Smooth muscle cell of the brain vasculature (primary cell): ENCODE measurements at places on chromosomes 2 and 18.

- DNase-seq: no peak
Measured at GRCh38 chr2:202165945-202166344, 72.5 kb downstream of the SUMO1 start.

DNA sequence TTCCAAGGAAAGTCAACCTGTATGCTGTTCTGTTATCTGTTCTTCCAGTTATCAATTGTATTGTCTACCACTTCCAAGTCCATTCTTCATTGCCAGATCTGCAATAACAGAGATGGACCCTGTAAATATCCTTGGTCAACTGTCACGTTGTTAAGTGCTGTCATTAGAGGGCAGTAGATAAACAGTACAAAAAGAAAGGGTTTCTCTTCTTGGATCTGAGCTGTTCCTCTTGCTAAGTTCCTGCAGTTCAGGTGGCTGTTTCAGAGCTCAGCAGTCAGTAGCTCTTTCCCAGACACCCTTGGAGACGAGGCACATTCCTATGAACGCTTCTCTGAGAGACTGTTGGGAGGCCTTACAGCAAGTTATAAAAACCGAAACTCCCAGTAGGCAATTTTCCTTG, 957.1 kb upstream of the CHAC2 start:
- DNase-seq: no peak

GRCh38 chr2:219560037-219560892, 11.1 kb downstream of the OBSL1 start:
- DNase-seq: no peak

DNA sequence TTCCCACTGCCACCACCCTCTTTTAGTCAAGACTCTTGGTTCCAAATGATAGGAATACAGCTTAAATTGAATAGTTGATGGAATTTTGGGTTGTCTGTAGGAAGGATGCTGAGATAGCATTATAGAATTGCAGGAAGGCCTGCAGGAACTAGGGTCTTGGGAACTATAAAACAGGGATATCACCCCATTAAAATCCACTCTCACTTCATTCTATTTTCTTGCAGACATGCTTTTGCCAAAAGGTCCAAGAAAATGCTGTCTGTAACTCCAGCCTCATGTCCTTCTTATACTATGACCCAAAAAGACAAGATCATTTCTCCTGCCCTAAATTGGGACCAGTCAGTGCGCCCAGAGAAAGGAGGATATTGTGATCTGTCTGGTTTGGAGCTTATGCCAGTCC, 89.1 kb downstream of the COMMD1 start:
- no peak for DNase-seq

DNA sequence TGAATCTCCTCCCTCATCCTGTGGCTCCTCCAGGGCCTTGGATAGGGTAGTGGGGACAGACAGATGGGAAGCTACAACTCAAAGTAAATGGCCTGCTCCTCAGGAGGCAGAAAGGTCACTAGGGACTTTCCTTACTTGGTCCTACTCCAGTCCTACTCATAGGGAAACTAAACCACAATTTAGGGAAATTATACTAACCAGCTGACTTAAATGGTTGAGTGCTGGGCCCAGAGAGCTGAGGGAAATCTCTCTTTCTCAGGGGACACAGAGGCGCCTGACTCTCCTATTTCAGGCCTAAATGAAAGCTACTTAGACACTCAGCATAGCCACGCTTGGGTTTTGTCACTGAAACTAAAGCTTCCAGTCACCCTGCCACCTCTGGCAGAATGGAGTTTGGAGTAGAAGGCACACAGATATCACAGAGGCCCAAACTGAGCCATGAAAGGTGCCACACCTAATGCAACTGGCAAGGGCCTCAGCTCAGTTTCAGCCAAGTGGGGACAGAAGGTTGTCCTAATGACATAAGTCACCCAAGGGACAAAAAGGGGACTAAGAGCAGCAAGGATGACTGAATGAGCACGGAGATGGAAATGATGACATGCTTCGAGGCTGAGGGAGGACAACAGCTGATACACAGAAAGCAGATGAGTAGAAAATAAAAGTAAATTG, 24.0 kb downstream of the CERKL start:
- DNase-seq: no peak

DNA sequence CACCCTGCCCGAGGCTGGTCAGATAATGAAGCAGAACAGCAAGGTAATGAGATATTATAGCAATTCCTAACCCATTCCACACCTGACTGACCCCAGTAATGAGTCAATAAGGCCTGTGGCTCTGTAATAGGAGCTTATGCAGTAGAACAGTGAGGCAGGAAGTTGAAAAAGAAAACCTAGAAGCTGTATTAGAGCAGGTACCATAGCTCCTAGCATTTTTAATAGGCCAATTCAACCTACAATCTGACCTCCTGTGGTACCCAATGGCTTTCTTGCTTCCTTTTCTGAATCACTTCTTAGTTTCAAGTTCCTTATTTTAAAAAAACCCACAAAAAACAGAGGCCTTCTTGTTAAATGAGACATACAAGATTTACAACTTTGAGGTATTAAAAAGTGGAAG, 43.6 kb upstream of the MAP2 start:
- no peak for DNase-seq

DNA sequence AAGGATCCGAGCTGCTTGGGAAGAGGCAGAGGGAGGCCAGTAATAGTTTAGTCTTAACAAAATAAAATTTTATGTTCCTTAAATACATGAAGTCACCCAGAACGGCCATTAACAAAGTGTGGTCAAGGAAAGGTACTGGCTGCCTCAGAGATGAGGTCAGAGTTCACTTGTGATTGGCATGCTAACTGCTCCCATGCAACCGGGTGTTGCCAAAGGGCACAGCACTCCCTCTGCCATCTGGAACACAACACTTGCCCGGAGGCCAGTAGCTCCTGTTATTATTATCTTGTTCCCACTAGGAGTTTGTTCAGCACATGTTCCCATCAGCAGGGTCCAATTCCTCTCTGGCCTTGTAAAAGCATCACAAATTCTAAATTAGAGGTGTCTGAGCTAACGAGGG, 207.0 kb downstream of the CYP26B1 start:
- no peak for DNase-seq

- DNase-seq: no peak
Measured at GRCh38 chr2:66082581-66082980, 352.3 kb upstream of the MEIS1 start.

DNA sequence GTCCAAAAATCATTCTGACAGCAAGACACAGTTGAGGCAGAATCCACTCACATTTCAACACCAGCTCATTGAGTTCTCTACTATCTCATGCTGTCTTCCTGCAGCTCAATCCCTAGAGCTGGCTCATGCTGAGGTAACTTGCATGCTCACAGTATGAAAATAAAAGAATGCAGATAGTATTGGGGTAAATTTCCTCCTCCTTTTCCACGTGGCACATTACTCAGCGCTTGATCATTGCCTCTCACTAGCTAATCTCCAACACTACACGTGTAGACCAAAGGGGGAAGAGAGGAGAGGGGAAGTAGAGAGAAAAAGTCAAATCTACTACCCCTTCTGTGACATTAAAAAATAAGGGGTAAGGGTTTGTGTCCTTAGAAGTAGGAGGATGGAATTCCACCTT, 300.6 kb downstream of the AFF3 start:
- no peak for DNase-seq

DNA sequence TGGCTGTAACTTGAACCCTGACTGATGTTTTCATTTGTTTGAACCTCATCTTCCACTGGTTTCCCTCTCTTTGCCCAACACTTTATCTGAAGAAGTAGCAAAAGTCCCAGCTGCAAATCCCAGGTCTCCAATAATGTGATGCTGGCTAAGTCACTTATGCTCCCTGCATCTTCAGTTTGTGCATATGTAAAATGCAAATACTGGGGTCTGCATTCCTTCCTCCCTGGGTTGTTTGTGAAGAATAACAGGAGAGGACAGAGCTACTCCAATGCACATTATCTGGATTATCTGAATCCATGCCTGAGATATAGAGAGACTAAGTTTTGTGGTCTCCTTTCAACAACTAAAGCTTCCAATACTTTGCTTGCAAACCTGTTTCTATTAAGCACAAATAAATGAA, 22.2 kb downstream of the KIAA2012 start:
- no peak for DNase-seq

DNA sequence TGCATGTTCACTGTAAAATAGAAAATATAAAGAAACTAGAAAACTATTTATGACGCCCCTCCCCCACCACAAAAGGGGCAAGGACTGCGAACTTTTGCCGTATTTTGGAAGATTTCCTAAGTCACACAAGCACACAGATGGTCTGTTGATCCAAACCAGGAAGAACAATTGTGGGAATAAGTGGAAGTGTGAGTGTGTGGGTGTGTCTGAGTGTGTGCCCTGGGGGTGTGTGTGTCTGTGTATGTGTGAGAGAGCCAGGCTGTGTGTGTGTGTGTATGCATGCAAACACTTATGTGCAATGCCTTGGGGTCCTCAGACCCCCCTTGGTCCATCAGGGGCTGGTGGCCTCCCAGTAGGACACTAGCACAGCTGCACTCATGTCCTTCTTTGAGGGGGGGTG, 43.1 kb downstream of the HPCAL1 start:
- no peak for DNase-seq

GRCh38 chr18:49728542-49728941, 84.8 kb downstream of the ACAA2 start:
- DNase-seq: no peak

GRCh38 chr18:48456838-48457237, 47.7 kb upstream of the ZBTB7C start:
- no peak for DNase-seq

GRCh38 chr2:47359375-47359868, 43.5 kb upstream of the MSH2 start:
- no peak for DNase-seq

DNA sequence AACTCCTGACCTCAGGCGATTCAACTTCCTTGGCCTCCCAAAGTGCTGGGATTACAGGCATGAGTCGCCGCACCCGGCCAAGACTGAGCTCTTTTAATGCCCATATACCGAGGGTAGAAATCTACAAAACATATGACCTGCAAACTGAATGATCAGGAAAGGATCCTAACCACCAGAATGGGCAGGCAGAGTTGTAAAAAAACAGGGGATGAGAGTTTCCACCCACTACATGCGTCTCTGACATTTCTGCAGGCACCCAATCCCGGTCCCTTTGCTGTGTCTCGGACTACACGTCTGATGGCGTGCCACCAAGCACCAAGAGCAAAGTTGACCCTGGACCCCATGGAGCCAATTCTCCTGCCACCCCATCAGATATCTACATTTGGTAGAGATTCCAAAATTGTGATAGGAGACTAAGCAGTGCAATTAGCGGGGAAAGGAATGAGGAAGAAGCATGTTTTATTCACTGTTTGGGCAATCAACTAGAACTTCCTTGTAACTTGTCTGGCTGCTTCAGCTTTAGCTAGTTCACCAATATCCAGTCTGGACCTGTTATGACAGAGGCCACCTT, 74.1 kb downstream of the ATP8B1 start:
- DNase-seq: no peak

- no peak for DNase-seq
Measured at GRCh38 chr2:17199741-17200140, 318.5 kb downstream of the RAD51AP2 start.

DNA sequence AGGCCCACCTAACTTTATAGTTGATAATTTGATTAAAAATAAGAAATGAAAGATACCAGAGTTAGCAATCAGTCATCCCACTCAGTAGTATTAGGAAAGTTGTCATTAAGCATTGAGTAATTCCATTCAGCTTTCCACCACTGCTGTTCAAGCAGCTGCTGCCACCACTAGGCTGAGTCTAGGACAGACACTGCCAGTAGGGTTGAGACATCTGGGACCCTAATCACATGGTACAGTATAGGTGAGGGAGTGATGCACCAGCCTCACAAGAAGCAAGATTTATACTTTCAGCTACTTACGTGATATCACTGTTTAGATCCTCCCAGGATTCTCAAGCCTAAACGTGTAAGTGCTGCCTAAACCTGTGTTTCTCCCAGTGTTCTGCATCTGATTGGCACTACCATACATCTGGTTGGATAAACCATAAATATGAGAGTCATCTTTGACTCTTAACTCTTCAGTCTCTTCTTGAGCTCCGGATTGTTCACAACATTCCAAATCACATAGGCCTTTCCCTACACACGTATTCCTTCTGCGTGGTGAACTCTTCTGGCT, 3.2 kb downstream of the UBXN4 start:
- no peak for DNase-seq

DNA sequence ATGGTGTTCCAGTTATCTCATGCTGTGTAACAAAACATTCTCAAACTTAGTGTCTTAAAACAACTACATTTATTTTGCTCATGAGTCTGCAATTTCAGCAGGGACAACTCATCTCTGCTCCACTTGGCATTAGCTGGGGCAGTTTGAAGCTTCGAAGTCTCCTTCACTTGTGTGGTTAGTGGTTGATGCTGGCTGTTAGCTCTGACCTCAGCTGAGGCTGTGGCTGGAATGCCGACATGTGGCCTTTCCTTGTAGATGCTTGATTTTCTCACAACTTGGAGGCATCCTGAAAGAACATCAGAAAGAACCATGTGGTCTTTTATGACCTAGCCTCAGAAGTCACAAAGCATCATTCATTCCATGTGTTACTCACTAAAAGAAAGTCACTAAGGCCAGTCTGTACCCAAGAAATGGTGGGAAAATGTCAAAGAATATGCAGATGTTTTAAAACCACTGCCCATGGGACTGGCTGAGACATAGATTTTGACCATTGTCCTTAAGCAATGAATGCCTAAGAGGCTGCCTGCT, 3.8 kb upstream of the TMSB10 start:
- peak; percentile 87 for DNase-seq

DNA sequence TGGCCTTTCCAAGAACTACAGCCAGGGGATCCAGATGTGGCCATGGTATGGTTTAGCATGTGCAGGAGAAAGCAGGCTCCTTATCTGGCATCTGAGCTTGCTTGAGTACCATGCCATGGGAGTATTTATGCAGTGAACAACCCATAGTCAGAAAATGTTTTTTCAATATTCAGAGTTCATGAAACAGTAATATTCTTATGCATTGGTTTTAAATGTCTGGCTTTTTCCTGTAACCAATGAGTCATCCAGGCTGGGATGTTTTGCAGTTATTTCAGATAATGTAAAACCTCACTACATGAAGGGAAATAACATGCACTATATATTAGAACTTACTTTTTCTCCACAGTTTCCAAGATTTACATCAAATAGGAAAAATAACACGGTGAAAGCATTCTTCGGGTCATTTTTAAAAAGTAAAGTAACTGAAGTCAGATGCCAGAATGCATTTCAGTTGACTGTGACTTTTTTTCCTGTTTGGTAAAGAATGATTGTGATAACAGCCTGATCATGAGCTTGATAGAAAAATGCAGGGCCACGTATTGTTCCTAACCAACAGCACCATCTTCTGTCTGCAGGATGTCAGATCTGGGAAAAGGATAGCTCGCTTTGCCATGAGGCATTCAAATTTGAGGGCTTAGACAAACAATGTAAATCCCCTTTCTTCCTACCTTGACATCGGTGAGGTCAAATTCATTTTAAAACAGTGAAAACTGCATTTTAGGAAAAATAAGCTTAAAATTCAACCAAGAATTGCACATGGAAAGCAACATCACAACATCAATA, 152.8 kb downstream of the DSC3 start:
- DNase-seq: no peak
